DMS79 (cell line): ENCODE measurements at places on chromosomes 11 and 22.

- no peak for DNase-seq
Measured at GRCh38 chr22:35115515-35115914, 49.6 kb downstream of the ISX start.

DNA sequence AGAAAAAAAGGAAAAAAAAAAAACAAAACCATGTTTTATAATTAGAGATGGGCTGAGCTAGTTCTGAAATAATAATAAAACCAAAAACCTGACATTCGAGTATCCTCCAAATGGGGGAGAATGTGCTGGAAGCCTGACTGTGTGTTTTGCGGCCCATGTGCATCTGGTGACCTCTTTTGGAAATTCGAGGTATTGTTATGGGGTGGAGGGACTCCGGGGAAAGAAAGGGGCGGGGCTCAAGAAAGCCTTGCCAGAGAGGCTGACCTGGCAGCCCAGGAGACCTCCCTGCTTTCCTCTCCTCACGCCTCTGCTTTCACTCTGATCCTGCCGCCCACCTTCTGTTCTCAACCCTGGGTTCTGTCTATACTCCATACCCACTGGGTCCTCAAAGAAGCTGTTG lies 72.9 kb downstream of the CTTN start:
- DNase-seq: no peak

GRCh38 chr11:28026634-28027290 lies 81.2 kb downstream of the KIF18A start:
- no peak for DNase-seq

GRCh38 chr11:33475993-33476392 lies 218.8 kb downstream of the HIPK3 start:
- DNase-seq: peak; percentile 87

GRCh38 chr22:38965614-38966379 lies 8.4 kb downstream of the APOBEC3A start:
- DNase-seq: no peak

- no peak for DNase-seq
Measured at GRCh38 chr11:11995601-11996000, 12.8 kb downstream of the DKK3 start.

GRCh38 chr22:49765091-49765771 lies 62.4 kb downstream of the BRD1 start:
- no peak for DNase-seq

DNA sequence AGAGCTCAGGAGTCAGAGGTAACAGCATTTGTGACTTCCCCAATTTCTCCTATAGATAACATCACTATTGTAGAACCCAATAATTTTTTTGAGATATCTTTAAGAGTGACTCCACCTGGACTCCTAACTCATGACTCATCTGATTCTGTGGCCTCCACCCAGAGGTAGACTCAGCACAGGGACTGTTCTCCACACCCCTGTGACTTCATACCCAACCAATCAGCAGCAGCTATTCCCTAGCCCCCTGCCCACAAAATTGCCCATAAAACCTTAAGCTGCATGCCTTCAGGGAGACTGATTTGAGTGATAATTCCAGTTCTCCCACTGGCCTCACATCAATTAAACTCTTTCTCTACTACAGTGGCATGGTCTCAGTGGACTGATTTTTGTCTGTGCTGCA lies 475.4 kb upstream of the FAT3 start:
- no peak for DNase-seq

- DNase-seq: no peak
Measured at GRCh38 chr11:20208622-20209111, 48.4 kb upstream of the DBX1 start.

DNA sequence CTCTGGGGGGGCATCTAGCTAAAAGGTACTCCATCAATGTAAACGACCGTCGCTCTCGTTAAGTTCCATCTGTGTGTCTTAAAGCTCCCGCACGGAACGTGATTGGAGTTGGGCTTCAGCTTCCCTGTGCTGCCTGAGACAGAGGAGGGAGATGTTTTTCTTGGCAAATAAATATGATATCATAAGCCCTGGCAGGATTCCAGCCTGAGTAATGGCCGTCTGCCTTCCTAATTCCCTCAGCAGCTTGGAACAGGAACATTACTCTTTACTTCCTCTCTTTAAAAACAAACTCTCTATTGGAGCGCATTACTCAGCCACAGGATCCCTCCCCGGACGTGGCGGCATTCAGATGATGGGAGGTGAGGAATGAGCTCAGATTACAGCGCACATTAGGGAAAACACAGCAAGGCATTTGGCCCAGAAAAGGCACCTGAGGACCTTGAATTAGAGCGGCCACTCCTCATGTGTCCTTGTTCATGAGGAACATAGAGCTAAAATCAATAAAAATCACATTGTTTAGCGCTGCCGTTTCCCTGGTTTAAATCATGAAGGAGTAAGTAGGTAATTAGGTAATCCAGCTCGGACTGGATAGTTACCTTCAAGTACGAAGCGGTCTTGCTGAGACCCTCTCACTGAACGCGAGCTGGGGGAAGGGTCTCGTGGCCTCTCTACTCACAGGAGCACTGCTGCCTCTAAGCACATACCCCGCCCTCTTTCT lies 230.4 kb downstream of the ST3GAL4 start:
- DNase-seq: peak; percentile 97

- DNase-seq: no peak
Measured at GRCh38 chr11:79414041-79414440, 26.8 kb downstream of the TENM4 start.
